ENCODE measurements at places on chromosomes 5 and 9. TPM values are rescaled to one million over a fixed set of nuclear protein-coding genes. Genes with fewer than 3 reads are reported as not detected.

The HEMGN gene
- total RNA-seq = not detected

The NME5 gene
- total RNA-seq = not detected

The DNAH5 gene
- total RNA-seq = 0.22 TPM

The ZBED3 gene
- 29.4 TPM for total RNA-seq

The EQTN gene
- not detected for total RNA-seq

GRCh38 chr9:97307500-97308163 is at the start of gene CCDC180:
CCDC180 (plus strand) TSS chr9:97307659; CDS start chr9:97308064, 405 bp downstream.
- peak; percentile 36 for DNase-seq
- H3K4me1 ChIP-seq = peaks cover 10% of the 10 kb centered on the region
- no peaks in the 10 kb centered on the region for H3K27me3 ChIP-seq

GRCh38 chr5:31172881-31173280 is 20.6 kb upstream of the CDH6 start:
- H3K4me3 ChIP-seq = no peak overlapping the region
- no peaks in the 10 kb centered on the region for H3K27me3 ChIP-seq
- DNase-seq = no peak
- H3K36me3 ChIP-seq = no peaks in the 10 kb centered on the region
- H3K4me1 ChIP-seq = no peaks in the 10 kb centered on the region
- no peak overlapping the region for H3K27ac ChIP-seq

DNA sequence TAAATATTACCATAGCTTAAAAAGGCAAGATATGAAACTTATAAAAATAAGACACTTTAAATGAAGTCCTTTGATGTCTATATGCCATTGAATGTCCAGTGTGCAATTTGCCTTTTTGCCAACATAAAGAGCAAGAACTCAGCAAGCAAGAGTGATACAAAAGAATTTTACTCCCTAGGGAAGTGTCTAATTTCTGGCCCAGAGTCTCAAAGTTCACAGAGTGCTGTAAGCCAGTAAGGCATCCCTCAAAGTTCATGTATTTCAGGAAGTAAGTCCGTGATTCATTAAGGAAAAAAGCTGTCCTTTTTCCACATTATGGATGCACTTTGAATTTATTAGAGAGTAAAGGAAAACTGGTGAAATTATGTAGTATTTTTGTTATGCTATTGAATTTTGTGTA is 185.2 kb downstream of the CCDC171 start:
- H3K27ac ChIP-seq = no peak overlapping the region
- no peak for DNase-seq
- H3K36me3 ChIP-seq = no peaks in the 10 kb centered on the region
- H3K27me3 ChIP-seq = no peaks in the 10 kb centered on the region

DNA sequence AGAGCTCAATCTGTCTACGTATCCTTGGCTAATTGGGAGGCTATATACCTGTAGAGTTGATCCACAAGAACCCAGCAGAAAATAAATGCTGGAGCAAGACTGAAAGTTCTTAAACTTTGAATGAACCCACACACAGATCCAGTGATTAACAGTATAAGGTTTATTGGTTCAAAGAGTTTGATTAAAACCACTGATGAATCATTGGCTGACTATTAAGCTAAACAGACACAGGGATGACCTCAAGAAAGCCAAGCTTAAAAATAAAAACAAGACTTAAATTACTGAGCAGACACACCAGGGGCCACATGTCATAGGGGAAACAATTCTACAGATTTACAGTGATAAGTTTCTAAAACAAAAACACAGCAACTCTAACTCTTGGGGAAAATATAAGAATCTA is 163.6 kb downstream of the SPATA31D1 start:
- DNase-seq = no peak
- H3K27ac ChIP-seq = no peak overlapping the region
- H3K4me1 ChIP-seq = peaks cover 11% of the 10 kb centered on the region
- H3K4me3 ChIP-seq = no peak overlapping the region
- H3K36me3 ChIP-seq = no peaks in the 10 kb centered on the region

- no peaks in the 10 kb centered on the region for H3K36me3 ChIP-seq
- peaks cover 56% of the 10 kb centered on the region for H3K4me1 ChIP-seq
- no peaks in the 10 kb centered on the region for H3K27me3 ChIP-seq
- H3K27ac ChIP-seq = no peak overlapping the region
- peak; percentile 40 for DNase-seq
Observed at GRCh38 chr9:131423171-131423581, 29.3 kb downstream of the PRRC2B start.

DNA sequence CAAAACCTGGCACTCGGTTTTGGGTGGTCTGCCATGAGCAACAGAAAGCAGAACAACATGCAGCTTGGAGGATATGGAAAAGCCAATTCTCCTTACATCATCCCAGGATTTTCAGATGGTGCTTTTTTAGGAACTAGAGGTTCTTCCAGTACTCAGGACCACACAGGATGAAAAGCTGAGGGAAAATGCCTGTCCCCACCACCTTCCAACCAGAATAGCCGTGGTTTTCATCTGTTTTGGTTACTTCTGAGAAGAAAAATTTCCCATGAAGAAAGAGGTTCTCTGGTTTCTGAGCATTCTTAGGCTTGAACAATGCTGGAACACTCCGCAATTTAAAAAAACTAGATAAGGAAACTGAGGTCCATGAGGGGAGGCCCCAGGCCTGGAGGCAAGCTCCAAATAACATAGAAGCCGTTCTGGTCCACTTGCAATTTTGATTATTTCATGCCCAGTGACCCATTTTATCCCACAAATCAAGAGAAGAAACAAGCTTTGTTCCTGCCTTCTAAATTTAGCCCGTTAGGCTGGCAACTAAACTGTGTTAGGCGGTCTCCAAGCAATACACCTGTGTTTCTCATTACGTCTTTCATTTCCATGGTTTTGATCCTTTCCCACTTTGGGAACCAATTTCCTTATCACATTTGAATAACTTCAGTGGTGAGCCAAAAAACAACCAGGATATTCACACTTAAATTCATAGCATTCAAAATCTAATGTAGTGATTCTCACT is 79.2 kb upstream of the SPIN1 start:
- H3K27me3 ChIP-seq = no peaks in the 10 kb centered on the region
- no peak for DNase-seq
- no peaks in the 10 kb centered on the region for H3K4me1 ChIP-seq

DNA sequence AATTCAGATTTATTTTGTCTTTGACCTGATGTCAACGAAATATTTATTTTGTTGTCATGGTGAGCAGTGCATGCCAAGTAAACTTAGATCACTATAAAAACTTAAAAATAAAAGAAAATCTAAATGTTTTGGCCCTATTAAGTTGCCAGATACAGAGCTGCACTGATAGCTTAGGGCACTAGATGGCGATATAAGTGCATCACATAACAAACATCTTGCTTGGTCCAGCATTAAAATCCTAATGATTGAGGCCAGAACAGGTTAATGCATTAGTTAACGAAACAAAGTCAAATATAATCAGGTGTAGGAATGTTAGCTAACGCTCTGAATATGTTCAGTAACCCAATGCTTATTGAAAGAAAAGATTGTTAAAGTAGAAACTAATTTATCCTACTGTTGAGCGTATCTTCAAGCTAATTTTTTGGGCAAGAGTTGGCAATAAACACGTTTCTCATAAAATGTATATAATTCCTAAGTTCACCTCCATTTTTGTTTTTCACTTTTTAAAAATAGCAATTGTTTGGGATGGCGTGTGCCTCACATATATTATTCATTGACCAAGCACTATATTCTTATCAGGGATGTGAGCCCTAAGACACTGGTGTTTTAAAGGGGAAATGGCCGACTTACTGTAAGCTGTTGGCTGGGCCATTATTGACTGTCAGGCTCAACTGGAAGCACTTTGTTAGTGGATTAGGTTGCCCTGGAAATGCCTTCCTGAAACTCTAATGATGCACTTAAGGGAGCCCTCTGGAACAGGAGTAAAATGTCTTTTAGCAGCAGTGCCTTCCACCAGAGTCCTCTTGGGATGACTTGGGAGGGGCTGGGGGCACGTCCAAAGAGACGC is 33.3 kb downstream of the KCTD16 start:
- H3K4me1 ChIP-seq = peaks cover 6% of the 10 kb centered on the region
- no peak overlapping the region for H3K4me3 ChIP-seq
- H3K27ac ChIP-seq = no peak overlapping the region
- peak; percentile 87 for DNase-seq

DNA sequence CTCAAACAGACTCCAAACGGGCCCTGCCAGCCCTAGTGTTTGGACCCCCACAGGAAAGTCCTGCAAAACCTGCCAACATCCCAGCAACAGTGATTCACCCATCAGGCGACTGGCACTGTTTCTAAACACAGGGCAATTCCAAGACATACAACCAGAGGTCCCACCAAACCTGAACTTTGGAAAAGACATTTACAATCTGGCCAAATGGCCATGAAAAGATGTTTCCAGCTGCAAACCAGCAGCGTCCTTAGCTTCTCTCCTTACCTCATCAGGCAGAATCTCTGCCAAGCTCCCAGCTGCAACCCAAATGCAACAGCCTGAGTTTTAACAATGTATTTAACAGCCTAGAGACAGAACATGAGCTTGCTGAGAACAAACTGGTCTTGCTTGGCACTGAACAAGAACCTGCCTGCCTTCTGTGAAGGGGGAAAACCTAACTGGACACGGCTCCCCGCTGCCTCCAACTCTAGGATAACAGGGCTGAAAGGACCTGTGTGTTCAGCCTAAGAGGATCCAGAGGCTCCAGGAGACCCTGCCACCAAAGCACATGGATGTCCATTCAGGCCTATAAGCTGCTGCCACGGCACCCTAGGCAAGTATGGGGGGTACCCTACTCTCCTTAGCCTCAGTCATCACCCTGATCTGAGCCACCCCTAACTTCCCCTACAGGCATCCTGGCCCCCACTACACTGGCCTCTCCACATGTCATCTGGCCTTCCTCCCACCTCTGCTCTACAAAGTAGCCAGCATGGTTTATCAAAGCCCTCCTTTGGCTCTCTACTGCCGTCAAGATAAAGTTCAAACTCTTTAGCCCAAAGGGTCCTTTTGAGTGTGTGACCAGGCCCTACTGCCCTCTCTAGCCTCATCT is 5.6 kb downstream of the P4HA2 start:
- H3K27ac ChIP-seq = peak overlapping the region; percentile 74
- no peaks in the 10 kb centered on the region for H3K36me3 ChIP-seq
- DNase-seq = peak; percentile 61
- peaks cover 64% of the 10 kb centered on the region for H3K4me1 ChIP-seq

DNA sequence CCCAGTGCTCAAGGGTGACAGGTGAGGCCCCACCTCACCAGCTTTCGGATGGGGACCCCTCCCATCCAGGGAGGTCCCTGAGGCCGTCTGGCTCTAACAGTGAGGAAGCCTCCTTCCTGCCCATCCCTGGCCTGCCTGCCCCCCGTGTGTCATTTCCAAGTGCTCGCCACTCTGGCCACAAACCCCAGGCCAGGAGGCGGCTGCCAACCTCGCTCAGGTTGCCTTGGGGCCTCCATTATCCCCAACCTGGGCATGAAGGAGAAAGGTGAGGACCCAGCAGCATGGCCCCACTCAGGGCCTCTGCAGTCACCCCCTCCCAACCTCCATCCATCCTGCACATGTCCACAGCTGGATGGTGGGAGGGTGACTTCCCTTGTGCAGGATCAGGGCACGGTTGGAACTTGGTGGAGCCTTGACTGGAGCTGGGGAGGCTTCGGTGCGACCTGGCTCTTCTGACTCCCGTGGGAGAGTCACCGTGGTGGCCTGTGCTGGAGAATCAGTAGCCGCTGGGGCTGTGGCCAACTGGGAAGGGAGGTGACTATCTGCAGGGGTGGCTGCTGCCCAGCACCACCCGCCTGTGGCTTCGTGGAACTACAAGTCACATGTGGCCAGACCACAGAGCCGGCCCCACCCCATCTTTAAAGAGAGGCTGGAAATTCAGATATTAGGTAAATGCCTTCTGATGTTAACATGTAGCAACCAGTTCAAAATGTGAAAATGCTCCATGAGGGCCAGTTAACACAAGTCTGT is 37.5 kb upstream of the GFPT2 start:
- DNase-seq = no peak
- no peaks in the 10 kb centered on the region for H3K27me3 ChIP-seq
- H3K4me1 ChIP-seq = no peaks in the 10 kb centered on the region
- H3K27ac ChIP-seq = no peak overlapping the region
